ENCODE measurements at places on chromosomes 5 and 9.

GRCh38 chr9:660227-660626 lies 181.3 kb upstream of the DMRT1 start:
- DNase-seq, result no peak

DNA sequence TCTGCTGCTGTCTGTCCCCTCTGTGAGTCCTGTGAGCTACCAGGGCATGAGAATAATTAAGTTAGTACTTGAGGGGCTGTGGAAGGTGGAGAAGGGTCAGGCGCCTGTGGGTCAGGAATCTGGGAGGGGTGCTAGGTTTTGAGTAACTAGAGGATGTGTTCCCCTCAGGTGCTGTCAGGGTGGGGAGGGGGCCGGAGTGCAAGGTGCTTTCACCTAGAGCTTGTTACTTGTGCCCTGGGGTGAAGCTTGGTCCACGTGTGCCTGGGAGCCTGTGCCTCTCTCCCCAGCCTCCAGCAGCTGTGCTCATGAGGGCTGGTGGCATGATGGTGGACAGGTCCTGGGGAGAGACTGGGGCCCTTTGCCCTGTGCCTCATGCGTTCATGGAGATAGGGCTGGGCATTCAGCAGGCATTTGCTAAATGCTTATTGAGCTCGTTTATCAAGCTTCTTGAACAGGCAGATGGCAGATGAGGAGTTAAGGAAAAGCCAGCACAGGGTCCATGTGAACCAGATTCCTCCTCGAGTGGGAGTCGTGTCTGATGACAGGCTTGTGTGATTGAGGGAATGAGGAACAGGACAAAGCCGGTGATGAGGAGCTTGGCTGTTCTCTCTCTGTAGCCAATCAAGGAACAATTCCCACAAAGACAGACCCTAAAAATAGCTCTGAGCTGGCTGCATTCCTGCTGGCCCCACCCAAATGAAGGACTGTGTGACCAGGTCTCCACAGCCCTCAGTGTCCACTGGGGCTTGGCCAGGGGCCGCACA lies 40.9 kb downstream of the CACNA1B start:
- DNase-seq, result no peak

GRCh38 chr5:172089298-172090117 lies 83.1 kb upstream of the FBXW11 start:
- no peak for DNase-seq

- DNase-seq, result no peak
These were observed 255.8 kb downstream of the ARHGAP26 start for GRCh38 chr5:143025971-143026370.

DNA sequence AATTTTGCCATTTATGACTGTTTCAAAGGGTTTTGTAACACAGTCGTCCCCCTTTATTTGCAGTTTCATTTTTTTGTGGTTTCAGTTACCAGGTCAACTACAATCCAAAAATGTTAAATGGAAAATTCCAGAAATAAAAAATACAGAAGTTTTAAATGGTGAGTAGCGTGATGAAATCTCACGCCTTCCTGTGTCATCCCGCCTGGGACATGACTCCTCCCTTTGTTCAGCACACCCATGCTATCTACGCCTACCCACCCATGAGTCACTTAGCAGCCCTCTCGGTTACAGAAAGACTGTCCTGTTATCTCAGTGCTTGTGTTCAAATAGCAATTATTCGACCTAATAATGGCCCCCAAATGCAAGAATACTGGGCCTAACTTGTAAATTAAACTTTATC lies 765.3 kb upstream of the ADAMTS16 start:
- no peak for DNase-seq

- DNase-seq, result no peak
These were observed 4.7 kb downstream of the DNAI1 start for GRCh38 chr9:34463098-34463900.

Measured in NCI-H187 (cell line).